Esophagus muscularis mucosa (tissue), 4 donors: ENCODE measurements at places on chromosomes 4 and X.

- DNase-seq, result no peak
Measured at GRCh38 chrX:24999511-24999910, 16.3 kb downstream of the ARX start.

DNA sequence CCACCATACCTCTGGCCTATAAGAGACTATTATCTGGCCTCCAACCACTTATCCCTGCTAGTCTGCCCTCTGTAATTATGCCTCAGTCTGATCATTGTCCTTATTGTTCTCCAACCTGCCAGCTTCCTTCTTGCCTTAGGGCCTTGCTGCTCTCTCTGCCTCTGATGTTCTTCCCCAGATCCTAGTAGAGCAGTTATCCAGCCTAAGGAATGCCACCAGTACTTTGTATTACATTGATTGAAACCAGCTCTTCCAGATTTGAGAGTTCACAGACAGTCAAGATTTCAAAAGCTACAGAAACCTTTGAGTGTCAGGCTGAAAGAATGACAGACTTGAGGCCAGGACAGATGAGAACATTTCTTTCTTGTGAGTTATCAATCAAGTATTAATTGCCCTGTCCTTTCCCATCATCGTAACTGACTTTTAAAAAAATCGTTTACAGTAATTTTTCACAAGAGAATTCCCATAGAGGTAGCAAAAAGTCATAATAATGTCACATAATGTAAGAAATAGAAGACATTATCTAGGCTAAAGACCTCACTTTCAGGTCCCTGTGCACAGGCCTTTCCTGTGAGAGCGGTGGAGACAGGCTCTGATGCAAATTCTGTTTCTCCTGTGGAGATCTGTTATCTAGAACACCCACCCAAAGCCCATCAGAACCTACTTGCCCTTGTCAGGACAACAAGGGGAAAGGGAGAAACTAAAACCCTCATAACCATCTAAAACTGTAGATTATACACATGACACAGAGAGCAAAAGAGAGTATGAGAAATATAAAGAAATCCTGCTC is 64.1 kb upstream of the GUCY1A1 start:
- no peak for DNase-seq

GRCh38 chr4:27176400-27176799 is 315.8 kb downstream of the STIM2 start:
- DNase-seq, result no peak

- no peak for DNase-seq
Measured at GRCh38 chr4:1371176-1372165, 24.5 kb downstream of the UVSSA start.

GRCh38 chr4:15001248-15001868 is 923 bp upstream of the CPEB2 start:
- DNase-seq, result peak; percentile 94

GRCh38 chrX:29590921-29591320 is 624.4 kb upstream of the MAGEB2 start:
- no peak for DNase-seq

- DNase-seq, result no peak
Measured at GRCh38 chrX:97308171-97308570, 424.5 kb downstream of the RPA4 start.

DNA sequence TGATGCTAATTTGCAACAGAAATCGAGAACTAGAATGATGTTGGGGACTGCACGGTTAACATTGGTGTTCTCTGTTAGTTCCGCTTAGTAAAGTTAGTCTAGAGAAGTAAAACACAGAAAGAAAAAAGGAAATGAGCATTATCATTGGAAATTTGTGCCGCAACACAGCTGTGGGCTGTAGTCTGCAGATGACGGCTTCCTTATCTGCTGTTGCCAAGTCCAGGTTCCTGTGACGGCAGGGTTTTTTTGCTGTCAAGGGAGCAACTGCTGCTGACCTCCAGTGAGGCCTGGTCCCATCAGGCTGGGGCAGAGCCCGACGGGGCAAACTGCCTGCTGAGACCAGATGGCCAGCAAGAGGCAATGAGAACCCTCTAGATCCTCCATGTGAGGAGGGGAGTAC is 38.9 kb upstream of the PHEX start:
- no peak for DNase-seq

DNA sequence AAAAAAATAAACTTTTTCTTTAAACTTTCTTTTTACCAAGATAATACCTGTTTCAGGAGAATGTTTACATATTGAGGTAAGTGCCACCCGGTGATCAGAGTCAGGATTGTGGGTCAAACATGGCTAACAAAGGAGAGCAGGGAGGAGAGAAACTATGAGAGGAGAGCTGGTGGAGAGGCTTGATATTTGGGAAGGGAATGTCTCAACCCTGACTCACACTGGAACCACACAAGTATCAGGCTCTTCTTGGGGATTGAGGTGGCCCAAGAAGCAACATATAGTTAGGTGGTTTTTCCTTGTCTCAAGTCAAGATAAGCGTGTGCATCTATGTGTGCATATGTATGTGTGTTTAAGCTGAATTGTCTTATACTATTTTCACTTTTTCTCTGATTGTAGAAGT is 6.7 kb downstream of the TCEAL1 start:
- DNase-seq, result no peak

DNA sequence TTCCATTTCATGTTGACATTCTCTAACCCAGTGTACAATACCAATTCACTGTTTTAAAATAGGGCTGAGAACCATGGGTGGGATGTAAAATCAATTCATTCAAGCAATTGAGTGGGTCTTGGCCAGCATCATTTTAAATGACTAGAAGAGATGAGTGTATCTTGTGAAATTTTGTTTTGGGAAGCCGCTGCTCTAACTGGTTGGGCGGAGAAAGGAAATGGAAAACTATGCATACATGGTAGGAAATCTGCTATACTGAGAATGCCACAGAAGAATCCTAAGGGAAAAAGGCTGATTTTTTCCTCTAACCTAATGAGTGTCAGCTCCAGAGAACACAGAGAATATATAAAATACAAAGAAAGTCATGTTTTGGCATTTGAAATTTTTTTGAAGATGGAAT is 54.8 kb upstream of the DCLK2 start:
- no peak for DNase-seq

- DNase-seq, result no peak
Measured at GRCh38 chrX:131359611-131360010, 70.5 kb upstream of the IGSF1 start.

- no peak for DNase-seq
Measured at GRCh38 chr4:105158837-105159236, 12.2 kb downstream of the TET2 start.

GRCh38 chrX:40474205-40474626 is 106.6 kb upstream of the ATP6AP2 start:
- no peak for DNase-seq

DNA sequence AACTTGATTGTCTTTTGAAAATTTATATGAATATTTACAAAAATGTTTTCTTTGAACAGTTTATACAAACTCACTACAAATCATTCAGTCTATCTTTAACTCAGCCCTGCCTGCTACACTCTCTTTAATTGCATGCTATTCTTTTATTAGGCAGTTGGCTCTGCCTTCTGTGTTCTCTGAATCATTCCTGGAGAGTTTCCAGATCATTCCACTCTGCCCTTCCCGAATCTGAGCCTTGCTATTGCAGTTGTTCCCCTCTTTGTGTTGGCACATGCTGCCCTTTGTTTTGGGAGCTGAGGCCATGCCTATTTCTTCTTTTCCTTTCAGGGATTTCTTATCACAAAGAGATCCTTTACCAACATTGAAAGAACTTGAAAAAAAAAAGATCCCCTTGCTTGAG is 8.7 kb upstream of the TECRL start:
- no peak for DNase-seq

GRCh38 chrX:32280921-32281320 is 930.4 kb downstream of the DMD start:
- DNase-seq, result no peak

- DNase-seq, result no peak
Measured at GRCh38 chr4:67054896-67055295, 490.4 kb downstream of the CENPC start.

- no peak for DNase-seq
Measured at GRCh38 chr4:167544391-167544790, 310.1 kb upstream of the SPOCK3 start.

- no peak for DNase-seq
Measured at GRCh38 chr4:73828956-73829355, 7.5 kb upstream of the CXCL6 start.

- DNase-seq, result no peak
Measured at GRCh38 chrX:116239944-116240840, 69.6 kb downstream of the AGTR2 start.

- DNase-seq, result no peak
Measured at GRCh38 chr4:52036886-52037530, 1.1 kb downstream of the SGCB start.

GRCh38 chr4:5337731-5338130 is 286.5 kb downstream of the STK32B start:
- no peak for DNase-seq

DNA sequence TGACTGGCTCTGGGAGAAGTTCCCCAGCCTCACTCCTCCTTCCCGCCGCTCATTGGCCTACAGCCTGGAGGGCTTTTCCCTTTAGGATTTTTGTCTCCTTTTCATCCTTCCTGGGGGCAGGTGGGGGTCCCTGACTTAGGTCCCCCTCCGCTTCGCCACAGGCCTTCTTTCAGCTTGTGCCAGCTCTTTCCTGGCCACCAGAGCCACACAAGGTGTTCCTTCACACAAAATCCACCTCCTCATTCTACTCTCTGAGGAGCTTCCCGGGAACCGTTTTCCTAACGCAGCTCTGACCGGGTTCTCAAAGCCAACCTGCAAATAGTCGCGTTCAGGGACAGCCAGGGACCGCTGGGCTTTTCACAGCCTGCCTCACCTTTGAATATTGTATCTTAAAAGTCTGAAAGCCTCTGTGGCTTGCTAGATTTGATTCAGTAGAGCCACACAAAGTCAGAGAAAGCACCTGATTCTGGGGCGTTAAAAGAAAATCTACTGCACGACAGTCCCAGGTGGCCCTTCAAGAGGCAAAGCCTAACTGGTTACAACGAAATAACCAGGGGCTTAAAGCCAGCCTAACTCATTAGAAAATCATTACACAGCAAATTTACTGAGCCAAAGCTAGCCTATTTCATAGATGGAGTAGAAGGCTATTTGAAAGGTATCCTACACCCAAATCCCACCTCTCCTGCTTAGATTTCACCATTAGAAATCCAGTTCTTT is 731 bp upstream of the GPC3 start:
- no peak for DNase-seq

GRCh38 chr4:48854982-48855381 is 24.1 kb downstream of the OCIAD1 start:
- DNase-seq, result no peak
